Osteocyte (in vitro differentiated cells): ENCODE measurements at places on chromosomes 7 and 10. TPM values are rescaled to one million over a fixed set of nuclear protein-coding genes. Genes with fewer than 3 reads are reported as not detected.

- no peak for DNase-seq
These were observed 29.8 kb downstream of the ZMIZ1 start for GRCh38 chr10:79098596-79099015.

DNA sequence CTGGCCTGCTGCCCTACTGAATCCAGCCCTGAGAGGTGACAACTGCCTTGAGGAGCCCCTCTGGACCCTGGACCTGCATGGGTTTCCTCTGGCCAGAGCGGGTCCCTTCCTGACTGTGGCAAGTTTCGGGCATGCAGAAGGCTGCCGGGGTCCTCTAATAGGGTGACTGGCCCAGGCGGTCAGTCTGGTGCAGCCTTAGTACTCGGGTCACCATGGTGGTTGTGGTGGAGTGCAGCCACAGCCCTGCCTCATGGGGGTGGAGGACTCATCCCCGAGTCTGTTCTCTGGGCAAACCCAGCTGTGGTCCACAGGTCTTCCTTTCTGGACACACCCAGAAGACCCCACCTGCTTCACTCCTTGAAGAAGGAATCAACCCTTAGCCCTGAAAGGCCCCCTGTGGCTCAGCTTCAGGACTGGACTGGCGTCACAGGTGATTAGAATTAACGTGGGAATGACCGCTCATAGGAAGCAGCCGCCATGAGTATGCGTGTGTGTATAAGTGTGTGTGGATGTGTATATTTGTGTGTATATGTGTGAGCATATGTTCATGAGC, 28.7 kb downstream of the RAMP3 start:
- DNase-seq: peak; percentile 75

DNA sequence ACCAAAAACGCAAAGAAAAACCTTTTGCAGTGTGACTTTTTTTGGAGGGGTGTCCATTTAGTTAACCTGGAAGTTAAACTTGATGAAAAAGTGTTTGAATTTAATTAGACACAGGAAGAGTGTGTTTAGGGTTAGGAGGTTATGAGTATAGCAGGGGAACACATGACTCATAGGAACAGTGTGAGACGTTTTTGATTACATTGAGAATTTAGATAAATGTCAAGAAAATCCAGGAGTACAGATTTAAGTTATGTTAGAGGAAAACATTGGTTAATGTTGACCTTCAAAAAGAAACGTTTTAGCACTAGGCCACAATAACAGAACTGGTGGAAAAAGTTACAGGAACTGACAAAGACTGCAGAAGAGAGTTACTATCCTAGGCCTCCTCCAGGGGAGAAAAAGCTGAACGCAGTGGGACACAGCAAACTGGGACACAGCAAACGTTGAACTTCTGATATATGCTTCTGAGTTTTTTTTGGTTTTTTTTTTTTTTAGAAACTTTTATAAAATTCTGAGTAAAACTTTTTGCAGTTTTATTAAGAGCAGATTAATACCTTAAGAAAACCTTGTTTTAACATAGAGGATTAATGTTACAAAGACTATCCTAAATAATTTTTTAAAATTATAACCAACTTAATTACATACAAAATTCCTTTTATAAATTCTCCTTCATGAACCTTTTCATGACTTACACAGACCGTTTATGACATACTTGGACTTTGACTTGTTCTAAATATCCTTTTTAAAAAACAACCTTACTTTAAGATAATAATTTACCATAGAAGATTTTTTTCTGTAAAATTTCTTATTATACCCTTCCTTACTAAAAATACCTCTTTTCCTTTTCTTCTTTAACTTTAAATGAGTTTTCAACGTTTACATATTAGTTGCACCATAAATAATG, 22.2 kb downstream of the LANCL2 start:
- no peak for DNase-seq

GRCh38 chr10:106500041-106500924, 664.2 kb downstream of the SORCS1 start:
- no peak for DNase-seq

The CPVL gene
- total RNA-seq: 2.0 and 2.4 TPM in 2 replicates
